ENCODE measurements at places on chromosomes 4 and X. TPM values are rescaled to one million over a fixed set of nuclear protein-coding genes. Genes with fewer than 3 reads are reported as not detected.

DNA sequence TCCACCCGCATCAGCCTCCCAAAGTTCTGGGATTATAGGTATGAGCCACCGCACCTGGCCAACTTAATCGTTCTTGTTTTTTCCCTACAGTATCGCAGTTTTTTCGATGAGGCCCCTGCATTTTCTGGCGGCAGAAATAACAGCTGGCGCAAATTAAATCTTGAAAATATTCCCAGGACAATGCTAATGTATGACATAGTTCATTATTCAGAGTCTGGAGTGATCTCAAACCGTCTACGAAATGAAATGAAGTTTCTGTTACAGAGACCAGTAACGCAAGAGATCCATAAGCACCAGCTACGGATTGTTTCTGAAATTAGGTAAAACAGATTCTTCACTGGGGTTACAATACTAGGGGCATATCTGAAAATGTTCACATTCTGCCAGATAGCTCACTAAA, 27.3 kb downstream of the CXorf58 start:
- H3K36me3 ChIP-seq, result no peaks in the 10 kb centered on the region
- DNase-seq, result no peak
- peaks cover 16% of the 10 kb centered on the region for H3K4me1 ChIP-seq
- no peak overlapping the region for H3K4me3 ChIP-seq
- H3K27ac ChIP-seq, result no peak overlapping the region

- no peaks in the 10 kb centered on the region for H3K4me1 ChIP-seq
- no peaks in the 10 kb centered on the region for H3K36me3 ChIP-seq
- no peaks in the 10 kb centered on the region for H3K27me3 ChIP-seq
- no peak for DNase-seq
These were observed 38.5 kb upstream of the POU3F4 start for GRCh38 chrX:83469551-83469950.

GRCh38 chrX:42384956-42385355, 393.0 kb downstream of the PPP1R2C start:
- DNase-seq, result no peak
- no peaks in the 10 kb centered on the region for H3K27me3 ChIP-seq
- no peak overlapping the region for H3K4me3 ChIP-seq
- H3K4me1 ChIP-seq, result no peaks in the 10 kb centered on the region

GRCh38 chr4:143617994-143618679, 82.3 kb downstream of the FREM3 start:
- DNase-seq, result no peak
- no peaks in the 10 kb centered on the region for H3K27me3 ChIP-seq
- no peak overlapping the region for H3K27ac ChIP-seq

DNA sequence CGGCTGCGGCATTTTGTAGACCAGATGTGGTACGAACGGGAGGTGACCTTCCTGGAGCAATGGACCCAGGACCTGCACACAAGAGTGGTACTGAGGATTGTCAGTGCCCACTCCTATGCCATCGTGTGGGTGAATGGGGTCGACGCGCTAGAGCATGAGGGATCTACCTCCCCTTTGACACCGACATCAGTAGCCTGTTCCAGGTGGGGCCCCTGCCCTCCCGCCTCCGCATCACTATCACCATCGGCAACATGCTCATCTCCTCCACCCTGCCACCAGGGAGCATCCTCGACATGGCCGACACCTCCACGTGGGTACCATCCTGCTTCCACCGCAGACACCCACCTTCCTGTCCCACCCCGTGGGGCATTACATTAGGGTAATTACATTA, 46.2 kb downstream of the SMARCA5 start:
- DNase-seq, result peak; percentile 15
- no peaks in the 10 kb centered on the region for H3K27me3 ChIP-seq
- peak overlapping the region; percentile 66 for H3K27ac ChIP-seq
- no peaks in the 10 kb centered on the region for H3K36me3 ChIP-seq

DNA sequence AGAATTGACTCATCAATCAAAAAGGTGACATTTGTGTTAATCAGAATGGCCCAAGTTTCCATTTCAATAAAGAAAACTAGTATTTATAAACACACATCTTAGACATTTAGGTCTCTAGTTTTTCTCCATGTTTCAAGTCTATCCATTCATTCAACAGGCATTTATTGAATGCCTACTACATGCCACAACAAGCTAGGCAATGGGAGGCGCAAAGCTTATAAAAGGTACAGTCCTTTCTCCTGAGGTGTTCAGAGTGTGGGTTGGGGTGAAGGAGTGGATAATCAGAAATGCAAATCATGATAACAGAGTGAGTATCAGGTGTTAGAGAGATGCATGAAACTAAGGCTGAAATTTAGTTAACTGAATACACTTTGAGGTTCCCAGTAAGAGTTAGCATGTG, 78.0 kb downstream of the HCCS start:
- H3K4me1 ChIP-seq, result no peaks in the 10 kb centered on the region
- H3K36me3 ChIP-seq, result no peaks in the 10 kb centered on the region
- no peaks in the 10 kb centered on the region for H3K27me3 ChIP-seq
- no peak overlapping the region for H3K4me3 ChIP-seq
- H3K27ac ChIP-seq, result no peak overlapping the region
- DNase-seq, result no peak

DNA sequence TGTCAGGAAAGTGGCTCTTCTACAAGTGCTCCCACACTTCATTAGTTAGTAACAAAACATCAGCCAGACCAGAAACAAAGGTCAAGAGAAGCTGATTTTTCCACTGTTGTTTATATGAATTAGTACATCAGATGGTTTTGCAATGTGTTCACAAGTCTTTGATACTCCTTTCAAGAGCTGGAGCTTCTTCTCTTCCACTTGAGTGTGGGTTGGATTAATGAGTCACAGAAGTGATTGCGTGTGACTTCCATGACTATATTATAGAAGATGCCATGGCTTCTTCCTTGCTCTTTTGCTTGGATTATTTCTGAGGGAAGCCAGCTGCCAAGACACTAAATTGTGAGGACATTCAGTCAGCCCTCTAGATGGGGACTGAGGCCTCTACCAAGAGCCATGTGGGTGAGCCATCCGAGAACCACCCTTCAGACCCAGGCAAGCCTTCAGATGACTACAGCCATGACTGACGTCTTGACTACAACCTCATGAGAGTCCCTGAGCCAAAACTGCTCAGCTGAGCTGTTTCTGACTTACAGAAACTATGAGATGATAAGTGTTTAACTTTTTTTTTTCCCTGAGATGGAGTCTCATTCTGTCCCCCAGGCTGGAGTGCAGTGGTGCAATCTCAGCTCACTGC, 18.1 kb downstream of the SOWAHB start:
- no peaks in the 10 kb centered on the region for H3K27me3 ChIP-seq
- H3K27ac ChIP-seq, result no peak overlapping the region
- H3K36me3 ChIP-seq, result no peaks in the 10 kb centered on the region
- H3K4me1 ChIP-seq, result no peaks in the 10 kb centered on the region

The MAGEB5 gene
- not detected for total RNA-seq

The TSPAN7 gene
- total RNA-seq, result 0.18 TPM

The PLK4 gene
- total RNA-seq, result 32.6 TPM

The CCDC110 gene
- not detected for total RNA-seq

The SLITRK4 gene
- not detected for total RNA-seq

The DSPP gene
- not detected for total RNA-seq

The LEF1 gene
- total RNA-seq, result 55.1 TPM

Measured in CD8-positive, alpha-beta memory T cell (primary cell).